ENCODE measurements at places on chromosomes 5 and 9.

GRCh38 chr9:99336531-99336930 lies 114.4 kb downstream of the SEC61B start:
- H3K27me3 ChIP-seq: peaks cover 6% of the 10 kb centered on the region
- peaks cover 9% of the 10 kb centered on the region for H3K4me1 ChIP-seq
- H3K36me3 ChIP-seq: no peaks in the 10 kb centered on the region

GRCh38 chr9:95315108-95315746 lies 2.3 kb downstream of the FANCC start:
- H3K4me1 ChIP-seq: peaks cover 19% of the 10 kb centered on the region
- no peak overlapping the region for H3K27ac ChIP-seq
- peaks cover 3% of the 10 kb centered on the region for H3K27me3 ChIP-seq
- no peak for DNase-seq

DNA sequence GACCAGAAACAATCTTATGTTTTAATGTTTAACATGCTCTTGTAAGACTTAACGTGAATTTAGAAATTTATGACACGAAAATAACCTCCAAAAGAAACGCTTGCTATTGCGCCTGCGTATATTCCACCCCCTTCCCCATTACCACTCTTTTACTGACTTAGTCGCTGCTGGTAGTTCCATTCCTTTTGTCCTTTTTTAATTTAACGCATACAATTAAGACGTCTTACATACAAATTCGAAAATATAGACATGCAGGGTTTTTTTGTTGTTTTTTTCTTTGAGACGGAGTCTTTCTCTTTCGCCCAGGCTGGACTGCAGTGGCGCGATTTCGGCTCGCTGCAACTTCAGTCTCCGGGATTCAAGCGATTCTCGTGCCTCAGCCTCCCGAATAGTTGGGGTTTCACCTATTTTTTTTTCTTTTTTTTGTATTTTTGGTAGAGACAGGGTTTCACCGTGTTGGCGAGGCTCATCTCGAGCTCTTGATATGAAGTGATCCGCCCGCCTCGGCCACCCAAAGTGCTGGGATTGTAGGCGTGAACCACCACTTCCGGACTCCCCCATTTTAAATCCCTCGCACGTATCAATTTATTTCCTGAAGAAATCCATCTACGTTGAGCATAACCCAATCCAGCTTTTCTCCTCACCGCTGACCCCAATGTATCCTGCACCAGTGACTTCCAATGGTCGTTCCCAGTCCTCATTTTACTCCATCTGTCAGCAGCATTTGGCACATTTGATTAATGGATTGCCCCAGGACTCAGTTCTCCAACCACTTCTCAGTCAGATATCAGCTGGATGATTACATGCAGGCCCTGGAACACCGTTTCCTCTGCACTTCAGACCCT lies 684 bp upstream of the MED7 start:
- H3K4me1 ChIP-seq: peaks cover 41% of the 10 kb centered on the region
- peak overlapping the region; percentile 98 for H3K27ac ChIP-seq
- peaks cover 36% of the 10 kb centered on the region for H3K36me3 ChIP-seq
- no peaks in the 10 kb centered on the region for H3K27me3 ChIP-seq

- H3K4me1 ChIP-seq: no peaks in the 10 kb centered on the region
- H3K36me3 ChIP-seq: no peaks in the 10 kb centered on the region
- no peak overlapping the region for H3K27ac ChIP-seq
- no peaks in the 10 kb centered on the region for H3K27me3 ChIP-seq
- no peak for DNase-seq
Measured at GRCh38 chr5:15069407-15069905, 197.9 kb upstream of the ANKH start.

- H3K4me3 ChIP-seq: no peak overlapping the region
- no peaks in the 10 kb centered on the region for H3K36me3 ChIP-seq
- H3K27ac ChIP-seq: no peak overlapping the region
- H3K27me3 ChIP-seq: no peaks in the 10 kb centered on the region
- H3K4me1 ChIP-seq: no peaks in the 10 kb centered on the region
Measured at GRCh38 chr9:85040146-85040545, 370.6 kb downstream of the NTRK2 start.

DNA sequence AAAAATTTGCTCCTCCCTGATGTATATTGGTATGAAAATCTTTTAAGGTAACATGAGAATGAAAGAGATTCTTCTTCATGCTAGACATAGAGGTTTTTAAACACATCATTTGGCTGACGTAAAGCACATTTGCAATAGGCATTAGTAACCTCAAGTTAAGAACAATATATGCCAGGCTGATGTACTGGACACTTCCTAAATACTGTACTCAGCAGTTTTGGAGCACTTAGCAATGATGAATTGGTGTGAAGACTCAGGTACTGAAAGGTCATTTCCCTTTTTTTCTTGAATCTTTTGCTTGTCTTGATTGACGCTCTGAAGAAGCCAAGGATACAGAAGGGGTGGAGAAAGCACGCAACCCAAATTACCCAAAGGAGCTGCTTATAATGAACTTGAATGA lies 322.5 kb downstream of the PDE4D start:
- no peaks in the 10 kb centered on the region for H3K36me3 ChIP-seq
- H3K27me3 ChIP-seq: peaks cover 1% of the 10 kb centered on the region
- no peaks in the 10 kb centered on the region for H3K4me1 ChIP-seq
- H3K4me3 ChIP-seq: no peak overlapping the region
- no peak overlapping the region for H3K27ac ChIP-seq
- no peak for DNase-seq

DNA sequence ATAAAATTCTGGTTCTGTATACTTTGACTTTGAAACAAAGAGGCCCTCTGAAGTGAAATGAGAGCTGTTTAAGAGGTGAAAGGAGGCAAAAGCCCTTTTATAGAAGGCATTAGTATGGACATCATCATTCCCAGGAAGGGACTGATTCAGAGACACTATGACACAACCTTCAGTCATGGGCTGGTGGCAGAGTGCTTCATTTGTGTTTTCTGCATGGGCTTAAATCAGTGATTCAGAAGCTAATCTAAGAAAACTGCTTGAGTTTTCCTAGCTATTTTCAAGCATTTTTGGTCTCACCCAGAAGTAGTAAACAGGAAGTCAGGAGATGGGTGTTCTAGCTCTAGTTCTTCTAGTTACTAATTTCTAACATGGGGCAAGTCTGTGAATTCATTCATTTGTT lies 288.9 kb downstream of the TRPM3 start:
- H3K27me3 ChIP-seq: no peaks in the 10 kb centered on the region
- H3K4me3 ChIP-seq: no peak overlapping the region
- H3K36me3 ChIP-seq: no peaks in the 10 kb centered on the region
- no peak for DNase-seq
- no peak overlapping the region for H3K27ac ChIP-seq
- no peaks in the 10 kb centered on the region for H3K4me1 ChIP-seq

GRCh38 chr9:88681434-88681833 lies 146.5 kb downstream of the NXNL2 start:
- no peak overlapping the region for H3K4me3 ChIP-seq
- no peaks in the 10 kb centered on the region for H3K4me1 ChIP-seq
- no peak for DNase-seq
- no peaks in the 10 kb centered on the region for H3K27me3 ChIP-seq
- H3K27ac ChIP-seq: no peak overlapping the region

GRCh38 chr5:176918613-176919012 lies 19.5 kb upstream of the HK3 start:
- no peak overlapping the region for H3K4me3 ChIP-seq
- peaks cover 15% of the 10 kb centered on the region for H3K36me3 ChIP-seq
- no peaks in the 10 kb centered on the region for H3K27me3 ChIP-seq

- H3K4me1 ChIP-seq: no peaks in the 10 kb centered on the region
- no peak overlapping the region for H3K4me3 ChIP-seq
- H3K36me3 ChIP-seq: no peaks in the 10 kb centered on the region
- no peaks in the 10 kb centered on the region for H3K27me3 ChIP-seq
Measured at GRCh38 chr5:5078009-5078897, 61.9 kb upstream of the ADAMTS16 start.

DNA sequence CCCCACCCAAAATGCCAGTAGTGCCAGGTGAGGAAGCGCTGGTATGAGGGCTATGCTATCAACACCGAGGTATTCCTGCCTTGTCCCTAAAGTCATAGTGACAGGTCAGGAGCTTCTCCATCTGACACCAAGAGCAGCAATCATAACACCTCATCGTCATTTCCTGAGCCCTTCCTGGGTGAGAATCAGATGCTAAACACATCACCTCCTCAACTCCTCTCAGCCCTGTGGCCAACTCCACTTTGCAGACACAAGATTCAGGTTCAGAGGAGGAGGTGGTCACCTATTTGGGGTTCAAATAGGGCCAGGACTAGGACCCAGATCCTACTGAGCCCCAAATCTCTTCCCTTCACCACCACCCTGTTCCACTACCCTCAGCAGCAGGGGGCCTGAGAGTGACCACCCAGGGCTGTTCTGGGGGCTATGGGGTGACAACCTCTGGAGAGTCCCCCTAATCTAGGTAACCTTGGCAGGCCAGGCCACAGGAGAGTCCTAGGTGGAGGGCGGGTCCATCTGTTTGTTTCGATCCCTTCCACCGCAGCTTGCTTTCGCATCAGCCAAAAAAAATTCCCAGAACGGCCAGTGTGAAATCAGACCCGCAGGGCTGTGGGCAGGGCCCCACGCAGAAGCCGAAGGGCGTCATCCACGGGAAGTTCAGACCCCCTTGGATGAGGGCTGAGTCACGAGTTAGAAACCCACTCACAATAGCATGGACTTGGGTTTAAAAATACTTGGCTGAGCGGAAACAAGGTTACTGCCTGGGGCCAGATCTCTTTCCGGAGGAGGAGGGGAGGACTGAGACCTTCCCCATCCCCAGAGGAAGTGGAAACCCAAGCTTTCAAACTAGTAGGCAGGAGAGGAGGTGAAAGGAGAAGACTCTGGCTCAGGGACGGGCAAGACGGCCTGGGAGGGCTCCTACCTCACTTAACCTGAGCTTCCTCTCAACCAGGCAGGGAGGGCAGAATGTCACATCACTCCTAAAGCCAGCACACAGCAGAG lies 8.7 kb downstream of the STK10 start:
- H3K27ac ChIP-seq: peak overlapping the region; percentile 98
- H3K27me3 ChIP-seq: no peaks in the 10 kb centered on the region
- H3K4me1 ChIP-seq: peaks cover 92% of the 10 kb centered on the region
- peak overlapping the region; percentile 85 for H3K4me3 ChIP-seq
- peaks cover 90% of the 10 kb centered on the region for H3K36me3 ChIP-seq
- DNase-seq: peak; percentile 76

- H3K4me1 ChIP-seq: peaks cover 36% of the 10 kb centered on the region
- H3K27ac ChIP-seq: peak overlapping the region; percentile 3
- no peaks in the 10 kb centered on the region for H3K36me3 ChIP-seq
- H3K27me3 ChIP-seq: peaks cover 24% of the 10 kb centered on the region
Measured at GRCh38 chr9:105127863-105128220, 116.6 kb upstream of the SLC44A1 start.

DNA sequence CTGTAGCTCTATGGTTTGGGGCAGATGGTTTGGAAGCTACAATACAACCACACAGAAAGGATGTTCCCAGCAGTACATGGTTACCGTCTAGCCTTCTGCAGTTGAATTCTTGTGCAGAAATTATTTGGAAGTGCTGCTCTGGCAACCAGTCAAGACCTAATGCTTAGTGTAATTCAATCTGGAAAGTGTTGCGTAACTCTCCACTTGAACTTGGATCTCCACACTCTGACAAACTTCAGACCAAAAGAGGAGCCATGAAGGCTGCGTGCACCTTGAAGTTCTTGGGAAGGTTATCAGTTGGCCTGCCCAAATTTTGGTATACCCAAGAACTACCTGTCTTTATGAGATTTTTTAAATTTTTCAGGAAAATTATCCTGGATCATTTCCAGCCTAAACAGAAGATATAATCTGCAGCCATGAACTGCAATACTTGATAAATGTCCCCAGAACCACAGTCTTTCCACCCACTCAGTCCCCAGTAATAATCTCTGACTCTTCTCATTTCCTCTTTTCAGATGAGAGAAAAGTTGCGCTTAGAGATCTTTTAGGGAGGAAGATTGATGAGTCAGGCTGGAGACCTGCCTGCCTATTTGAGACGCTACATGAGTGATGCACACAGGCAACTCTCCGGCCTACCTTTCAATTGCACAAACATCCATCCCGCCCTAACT lies 159.9 kb downstream of the FANCC start:
- H3K4me3 ChIP-seq: no peak overlapping the region
- peaks cover 14% of the 10 kb centered on the region for H3K36me3 ChIP-seq
- H3K27ac ChIP-seq: no peak overlapping the region

DNA sequence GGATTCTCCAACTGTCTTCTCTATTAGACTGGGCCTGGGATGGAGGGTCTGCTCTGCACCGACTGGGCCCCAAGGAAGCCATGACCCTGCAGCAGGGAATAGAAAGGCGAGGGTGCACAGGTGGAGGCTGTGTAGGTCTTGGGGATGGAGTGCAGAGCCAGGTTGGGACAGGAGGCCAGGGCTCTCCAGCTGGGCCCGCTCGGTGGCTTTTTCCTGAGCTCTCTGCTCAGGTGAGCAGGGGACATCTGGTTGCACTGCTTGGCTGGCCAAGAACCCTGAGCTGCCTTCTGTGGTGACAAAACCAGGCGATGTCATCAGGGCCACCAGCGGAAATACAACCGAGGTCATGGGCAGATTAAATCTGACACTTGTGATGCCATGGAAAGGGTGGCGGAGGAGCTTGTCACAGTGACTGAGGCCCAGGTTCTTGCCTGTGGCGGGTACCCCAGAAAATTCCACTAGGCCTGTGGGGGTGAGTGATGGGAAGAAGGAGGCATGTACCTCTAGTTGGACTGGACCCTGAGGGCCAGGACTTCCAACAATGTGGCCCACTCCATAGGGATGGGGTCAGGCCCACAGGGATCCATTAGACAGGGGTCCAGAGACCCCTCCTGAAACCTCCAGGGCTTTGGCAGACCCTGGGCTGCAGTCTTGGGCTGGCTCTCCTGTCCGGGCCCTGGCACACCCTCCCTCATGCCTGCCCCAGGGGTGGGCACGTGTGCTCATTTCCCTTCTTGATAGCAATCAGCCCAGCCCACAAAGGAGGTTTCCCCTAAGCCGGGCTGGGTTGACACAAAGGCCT lies 4.4 kb upstream of the IL3 start:
- DNase-seq: peak; percentile 74
- peaks cover 19% of the 10 kb centered on the region for H3K27me3 ChIP-seq
- no peaks in the 10 kb centered on the region for H3K36me3 ChIP-seq
- H3K4me1 ChIP-seq: peaks cover 74% of the 10 kb centered on the region
- H3K27ac ChIP-seq: peak overlapping the region; percentile 84
- no peak overlapping the region for H3K4me3 ChIP-seq

DNA sequence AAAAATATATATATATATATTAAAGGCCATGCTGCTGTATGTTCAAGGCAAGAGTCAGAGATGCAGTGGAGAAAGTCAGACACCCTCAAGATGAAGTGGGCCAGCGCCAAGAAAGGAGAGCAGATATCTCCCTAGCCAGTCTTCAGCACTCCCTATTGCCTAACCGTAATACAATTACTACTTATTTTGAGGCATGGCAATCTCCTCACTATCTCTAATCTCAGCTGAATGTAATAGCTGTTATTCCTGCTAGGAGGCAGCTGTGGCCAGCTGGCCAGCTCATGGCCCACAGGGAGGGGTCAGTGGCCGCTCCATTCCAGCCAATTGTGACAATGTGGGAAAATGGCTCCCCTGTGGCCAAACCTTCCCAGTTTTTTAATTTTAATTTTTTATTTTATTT lies 87.5 kb upstream of the FBXW11 start:
- no peak overlapping the region for H3K4me3 ChIP-seq
- peaks cover 77% of the 10 kb centered on the region for H3K36me3 ChIP-seq
- peaks cover 10% of the 10 kb centered on the region for H3K4me1 ChIP-seq
- no peaks in the 10 kb centered on the region for H3K27me3 ChIP-seq

Measured in activated CD8-positive, alpha-beta T cell treated with anti-CD3 and anti-CD28 coated beads, Interleukin-2, amount 10 ng/mL, durations not matched to agents 7 days and 5 days (primary cell).